ENCODE measurements at places on chromosomes 6 and 20. TPM values are rescaled to one million over a fixed set of nuclear protein-coding genes. Genes with fewer than 3 reads are reported as not detected.

- no peak for DNase-seq
These were observed 559 bp downstream of the SCRT2 start for GRCh38 chr20:675033-675452.

BCAS4 gene
- polyA plus RNA-seq, result 2.4 TPM

PLN gene
- 5.4 TPM for polyA plus RNA-seq

GRCh38 chr6:138349891-138350290, 27.8 kb upstream of the SMIM28 start:
- no peak for DNase-seq

PHACTR2 gene
- polyA plus RNA-seq, result 29.7 TPM

GLP1R gene
- polyA plus RNA-seq, result not detected

TGM3 gene
- polyA plus RNA-seq, result 0.25 TPM

- DNase-seq, result no peak
These were observed 149.9 kb downstream of the RPS12 start for GRCh38 chr6:132964101-132964867.

THBS2 gene
- polyA plus RNA-seq, result 33.9 TPM

Data from forelimb muscle (tissue), 1 donor.